NCI-H187 treated with DMSO at 0.1 percent for 48 hours (cell line): ENCODE measurements at places on chromosomes 13 and 19.

GRCh38 chr19:5997371-5997770, 19.4 kb upstream of the RANBP3 start:
- no peak for DNase-seq

GRCh38 chr13:36006347-36006746, 124.8 kb downstream of the DCLK1 start:
- no peak for DNase-seq

GRCh38 chr13:101218484-101218883, 197.8 kb downstream of the NALCN start:
- no peak for DNase-seq

DNA sequence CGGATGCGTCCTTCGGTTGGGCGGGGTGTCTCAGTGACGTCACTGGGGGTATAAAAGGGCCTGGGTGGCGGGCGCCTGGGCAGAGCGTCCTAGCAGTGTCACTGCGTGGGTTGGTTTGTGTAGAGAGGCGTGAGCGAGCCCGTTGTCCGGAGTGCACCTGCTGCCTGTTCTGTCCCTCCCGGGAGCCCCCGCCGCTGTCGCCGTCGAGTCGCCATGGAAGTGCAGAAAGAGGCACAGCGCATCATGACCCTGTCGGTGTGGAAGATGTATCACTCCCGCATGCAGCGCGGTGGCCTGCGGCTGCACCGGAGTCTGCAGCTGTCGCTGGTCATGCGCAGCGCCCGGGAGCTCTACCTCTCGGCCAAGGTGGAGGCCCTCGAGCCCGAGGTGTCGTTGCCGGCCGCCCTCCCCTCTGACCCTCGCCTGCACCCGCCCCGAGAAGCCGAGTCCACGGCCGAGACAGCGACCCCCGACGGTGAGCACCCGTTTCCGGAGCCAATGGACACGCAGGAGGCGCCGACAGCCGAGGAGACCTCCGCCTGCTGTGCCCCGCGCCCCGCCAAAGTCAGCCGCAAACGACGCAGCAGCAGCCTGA, 2.9 kb downstream of the IER2 start:
- peak; percentile 43 for DNase-seq

DNA sequence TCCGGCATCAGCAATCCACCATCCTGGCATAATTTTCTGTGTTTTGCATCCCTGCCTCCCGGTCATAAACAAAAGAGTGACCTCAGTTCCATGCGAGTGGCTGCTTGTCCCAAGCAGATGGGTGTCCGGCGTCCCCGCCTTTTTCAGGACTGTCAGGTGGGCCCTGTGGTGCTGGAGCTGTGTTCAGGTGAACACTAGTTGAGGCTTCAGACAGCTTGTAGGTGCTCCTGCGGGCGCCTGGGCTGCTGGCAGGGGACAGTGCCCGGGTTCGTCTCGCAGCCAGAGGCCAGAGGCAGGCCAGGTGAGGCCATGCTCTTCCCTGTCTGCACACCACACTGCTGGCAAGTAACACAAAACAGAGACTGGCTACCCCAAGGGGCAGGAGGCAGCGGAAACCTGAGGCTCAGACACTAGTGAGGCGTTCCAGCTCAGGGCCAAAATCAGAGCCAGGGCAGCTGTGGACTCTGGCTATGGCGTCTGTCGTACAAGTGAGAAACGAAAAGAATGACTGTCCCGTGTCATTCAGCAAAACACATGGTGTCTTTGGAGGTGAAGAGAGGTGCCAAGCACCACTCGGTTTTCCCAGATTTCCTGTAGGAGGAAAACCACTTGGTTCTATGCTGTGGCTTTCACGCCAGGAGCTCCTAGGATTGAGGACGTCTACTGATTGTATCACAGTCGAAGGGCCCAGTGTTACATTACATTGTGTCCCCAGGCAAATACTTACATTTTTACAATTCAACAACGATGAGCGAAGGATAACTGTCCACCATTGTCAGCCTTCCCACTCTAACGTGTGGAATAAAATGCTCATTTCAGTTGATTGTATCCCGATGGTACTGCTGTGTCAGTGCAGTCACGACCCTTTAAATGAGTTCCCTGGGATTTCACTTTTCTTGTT, 104.0 kb downstream of the ATP11A start:
- no peak for DNase-seq

GRCh38 chr13:79456656-79457365, 24.1 kb upstream of the NDFIP2 start:
- no peak for DNase-seq

DNA sequence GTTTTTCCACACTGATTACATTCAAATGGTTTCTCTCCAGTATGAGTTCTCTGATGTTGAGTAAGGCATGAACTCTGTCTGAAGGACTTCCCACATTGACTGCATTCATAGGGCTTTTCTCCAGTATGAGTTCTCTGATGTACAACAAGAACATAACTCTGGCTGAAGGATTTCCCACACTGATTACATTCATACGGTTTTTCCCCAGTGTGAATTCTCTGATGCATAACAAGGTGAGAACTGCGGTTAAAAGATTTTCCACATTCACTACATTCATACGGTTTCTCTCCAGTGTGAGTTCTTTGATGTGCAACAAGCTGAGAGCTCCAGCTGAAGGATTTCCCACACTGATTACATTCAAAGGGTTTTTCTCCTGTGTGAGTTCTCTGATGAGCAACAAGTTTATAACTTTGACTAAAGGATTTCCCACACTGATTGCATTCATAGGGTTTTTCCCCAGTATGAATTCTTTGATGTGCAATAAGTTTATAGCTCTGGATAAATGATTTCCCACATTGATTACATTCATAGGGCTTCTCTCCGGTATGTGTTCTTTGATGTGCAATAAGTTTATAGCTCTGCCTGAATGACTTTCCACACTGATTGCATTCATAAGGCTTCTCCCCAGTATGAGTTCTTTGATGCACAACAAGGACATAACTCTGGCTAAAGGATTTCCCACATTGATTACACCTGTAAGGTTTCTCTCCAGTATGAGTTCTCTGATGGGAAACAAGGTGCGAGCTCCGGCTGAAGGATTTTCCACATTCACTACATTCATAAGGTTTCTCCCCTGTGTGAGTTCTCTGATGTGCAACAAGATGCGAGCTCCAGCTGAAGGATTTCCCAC, 23.5 kb downstream of the ZNF180 start:
- DNase-seq: no peak

GRCh38 chr13:111482806-111483620, 162.6 kb downstream of the TEX29 start:
- no peak for DNase-seq

- DNase-seq: no peak
These were observed 3.0 kb downstream of the IRF2BP1 start for GRCh38 chr19:45882652-45883585.

- DNase-seq: no peak
These were observed 18.3 kb upstream of the SLC1A6 start for GRCh38 chr19:14997981-14998380.

DNA sequence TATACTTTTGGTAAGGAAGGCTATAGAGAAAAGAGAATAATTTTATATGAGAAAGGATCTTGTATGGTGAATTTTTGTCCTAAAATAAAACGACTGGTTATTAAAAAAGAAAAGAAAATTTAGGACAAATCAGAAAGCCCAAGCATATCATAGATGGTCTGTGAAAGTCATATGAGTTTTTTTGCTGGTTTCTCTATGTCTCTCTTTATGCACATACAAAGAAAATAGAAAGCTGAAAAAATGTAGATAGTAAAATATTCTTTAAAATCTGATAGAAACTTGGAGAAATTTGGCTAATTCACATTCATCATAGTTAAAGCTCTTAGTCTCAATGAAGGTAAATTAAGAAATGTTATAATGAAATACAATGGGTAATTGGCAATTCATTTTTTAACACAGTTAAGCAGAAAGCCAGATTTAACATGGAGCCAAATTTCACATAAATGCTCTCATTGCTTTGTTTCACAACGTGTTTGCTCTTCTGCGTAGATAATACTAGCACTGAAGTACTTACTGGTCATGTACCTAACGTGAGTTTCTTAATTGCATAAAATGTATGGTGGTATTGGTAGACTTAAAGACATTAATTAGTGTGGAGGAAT, 621.5 kb upstream of the ATXN8OS start:
- DNase-seq: no peak

GRCh38 chr19:40392894-40393517, 3.0 kb upstream of the HIPK4 start:
- DNase-seq: no peak

DNA sequence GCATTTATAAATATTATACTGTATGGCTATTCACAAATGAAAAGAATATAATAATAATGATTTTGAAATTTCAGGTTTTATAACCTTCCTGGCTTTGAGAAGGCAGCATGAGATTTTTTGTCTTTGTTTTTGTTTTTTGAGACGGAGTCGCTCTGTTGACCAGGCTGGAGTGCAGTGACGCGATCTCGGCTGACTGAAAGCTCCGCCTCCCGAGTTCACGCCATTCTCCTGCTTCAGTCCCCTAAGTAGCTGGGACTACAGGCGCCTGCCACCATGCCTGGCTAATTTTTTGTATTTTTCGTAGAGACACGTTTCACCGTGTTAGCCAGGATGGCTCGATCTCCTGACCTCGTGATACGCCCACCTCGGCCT, 64.1 kb downstream of the ZNF429 start:
- DNase-seq: no peak

DNA sequence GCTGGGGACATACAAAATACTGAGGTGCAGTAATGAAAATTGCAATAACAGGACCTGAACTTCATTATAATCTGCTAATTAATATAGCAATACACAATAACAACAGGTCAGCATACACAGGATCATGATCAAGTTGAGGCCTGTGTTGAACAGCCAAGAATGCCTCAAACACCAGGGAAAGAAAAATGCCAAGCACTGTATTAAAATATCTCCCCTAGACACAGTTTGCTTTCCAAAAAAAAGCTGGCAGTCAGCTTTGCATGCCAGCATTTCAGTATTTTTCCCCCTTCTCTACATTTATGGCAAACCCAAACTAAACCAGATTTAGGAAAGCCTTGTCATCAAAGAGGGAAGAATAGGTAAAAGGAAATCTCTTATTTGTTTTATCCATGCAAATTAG, 226.9 kb downstream of the LHFPL6 start:
- no peak for DNase-seq

DNA sequence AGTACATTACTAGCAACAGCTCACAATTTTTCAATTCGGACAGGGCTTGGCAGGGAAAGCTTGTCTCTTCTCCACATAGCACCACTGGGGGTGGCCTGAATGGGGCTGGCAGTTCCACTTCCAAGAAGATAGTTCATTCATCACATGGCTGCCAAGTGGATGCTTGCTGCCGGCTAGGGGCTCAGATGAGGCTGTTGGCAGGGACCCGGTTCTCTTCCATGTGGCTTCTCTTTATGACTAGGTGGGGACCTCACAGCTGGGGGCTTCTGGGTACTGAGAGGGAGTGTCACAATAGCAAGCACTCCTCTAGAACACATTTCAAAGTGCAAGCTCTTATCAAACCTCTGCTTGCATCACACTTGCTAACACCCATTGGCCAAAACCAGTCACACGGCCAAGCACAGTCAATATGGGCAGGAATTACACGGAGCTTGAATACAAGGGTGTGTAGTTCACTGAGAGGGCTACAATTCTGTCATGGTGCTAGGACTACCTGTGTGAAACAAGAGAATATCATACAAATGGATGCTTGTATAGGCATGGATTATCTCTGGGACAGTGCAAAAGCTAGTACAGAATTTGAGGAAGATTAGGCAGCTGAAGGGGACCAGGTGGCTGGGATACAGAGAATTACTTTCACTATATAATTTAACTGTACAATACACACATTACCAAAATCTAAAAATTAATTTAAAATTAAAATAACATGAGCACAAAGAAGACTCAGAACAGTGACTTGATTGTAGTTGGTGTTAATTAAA, 32.3 kb downstream of the ATP7B start:
- no peak for DNase-seq

DNA sequence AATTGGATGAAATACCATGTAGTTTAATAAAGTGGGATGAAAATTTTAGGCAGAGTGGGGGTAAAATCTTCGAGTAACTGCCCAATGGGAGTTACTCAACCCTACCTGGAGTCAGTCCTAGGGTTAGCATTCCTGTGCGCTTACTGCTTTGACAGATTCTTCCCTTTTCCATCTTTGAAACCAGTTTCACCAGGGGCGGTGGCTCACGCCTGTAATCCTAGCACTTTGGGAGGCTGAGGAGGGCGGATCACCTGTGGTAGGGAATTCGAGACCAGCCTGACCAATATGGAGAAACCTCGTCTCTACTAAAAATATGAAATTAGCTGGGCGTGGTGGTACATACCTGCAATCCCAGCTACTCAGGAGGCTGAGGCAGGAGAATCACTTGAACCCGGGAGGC, 37.0 kb upstream of the CXCL17 start:
- DNase-seq: no peak

DNA sequence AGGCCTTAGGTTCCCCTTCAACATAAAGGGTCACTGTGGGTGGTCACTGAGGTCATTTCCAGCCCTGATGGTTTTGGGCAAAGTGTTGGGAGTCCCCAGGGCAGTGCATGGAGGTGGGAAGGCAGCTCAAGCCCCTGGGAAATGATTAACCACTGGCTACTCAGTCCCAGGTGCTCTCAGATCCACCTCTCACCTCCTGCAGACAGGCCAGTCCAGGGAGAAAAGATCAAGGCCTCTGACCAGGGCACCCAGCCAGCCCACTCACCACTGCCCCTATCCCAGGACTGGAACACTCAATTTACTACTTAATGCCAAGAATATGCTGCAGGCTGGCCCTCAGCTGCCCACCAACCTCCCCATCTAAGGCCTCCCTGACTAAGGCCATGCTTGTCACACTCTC, 1307.9 kb downstream of the UQCRFS1 start:
- no peak for DNase-seq

- DNase-seq: peak; percentile 90
These were observed 108.7 kb upstream of the VSTM2B start for GRCh38 chr19:29417048-29417447.

DNA sequence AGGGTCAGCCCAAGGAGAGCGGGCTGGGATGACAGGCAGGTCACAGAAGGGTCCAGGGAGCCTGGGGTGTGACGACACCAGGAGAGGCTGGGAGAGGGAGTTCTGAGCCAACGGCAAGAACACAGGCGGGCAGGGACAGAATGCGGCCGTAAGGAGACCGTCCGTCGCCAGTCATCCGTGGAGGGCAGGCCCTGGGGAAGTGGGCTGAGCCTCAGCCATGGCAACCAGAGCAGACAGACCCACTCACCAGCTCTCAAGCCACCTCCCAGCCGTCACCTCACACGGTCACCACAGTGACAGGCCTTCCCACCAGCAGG, 3.7 kb upstream of the TMEM86B start:
- DNase-seq: no peak
